ENCODE measurements at places on chromosomes 16 and 17. TPM values are rescaled to one million over a fixed set of nuclear protein-coding genes. Genes with fewer than 3 reads are reported as not detected.

CCL5 gene
- total RNA-seq = 0.47 TPM

SPNS2 gene
- 13.0 TPM for total RNA-seq

HYDIN gene
- total RNA-seq = 4.0 TPM

ZSCAN10 gene
- total RNA-seq = 0.35 TPM

GRCh38 chr16:50050802-50051201 is 15.0 kb upstream of the HEATR3 start:
- DNase-seq = no peak

- no peak for DNase-seq
These were observed 689.5 kb upstream of the RBFOX1 start for GRCh38 chr16:6643080-6643686.
